Activated CD4-positive, alpha-beta memory T cell treated with anti-CD3 and anti-CD28 coated beads for 36 hours (primary cell): ENCODE measurements at places on chromosomes 13 and 19. TPM values are rescaled to one million over a fixed set of nuclear protein-coding genes. Genes with fewer than 3 reads are reported as not detected.

CLIP3 gene
- 0.12 TPM for total RNA-seq

KANK2 gene
- 2.0 TPM for total RNA-seq

FOXO1 gene
- total RNA-seq = 34.5 TPM

PMIS2 gene
- total RNA-seq = not detected

B3GNT3 gene
- total RNA-seq = 0.34 TPM

C19orf81 gene
- total RNA-seq = 0.69 TPM

SYT3 gene
- not detected for total RNA-seq

ACP4 gene
- total RNA-seq = not detected

NEK5 gene
- total RNA-seq = not detected

ZIC5 gene
- total RNA-seq = not detected

CYP2B6 gene
- total RNA-seq = not detected

BRD4 gene
- total RNA-seq = 103 TPM

LILRB3 gene
- total RNA-seq = 0.68 TPM

TEKTIP1 gene
- total RNA-seq = 1.1 TPM

ZNF100 gene
- total RNA-seq = 23.6 TPM

PSG11 gene
- total RNA-seq = not detected

CACNG6 gene
- not detected for total RNA-seq

DNA sequence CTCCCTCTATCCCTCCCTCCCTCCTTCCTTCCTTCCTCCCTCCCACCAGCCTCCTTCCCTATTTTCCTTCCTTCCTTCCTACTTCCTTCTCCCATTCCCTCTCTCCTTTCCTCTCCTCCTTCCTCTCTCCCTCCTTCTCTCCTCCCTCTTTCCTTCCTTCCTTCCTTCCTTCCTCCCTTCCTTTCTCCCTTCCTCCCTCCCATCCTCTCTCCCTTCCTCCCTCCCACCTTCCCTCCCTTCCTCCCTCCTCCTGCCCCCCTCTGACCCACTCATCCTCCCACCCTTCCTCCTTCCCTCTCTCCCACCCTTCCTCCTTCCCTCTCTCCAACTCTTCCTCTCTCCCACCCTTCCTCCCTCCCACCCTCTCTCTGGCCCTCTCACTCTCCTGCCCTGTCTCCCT, 132.1 kb downstream of the ZNF536 start:
- no peak for DNase-seq

DNA sequence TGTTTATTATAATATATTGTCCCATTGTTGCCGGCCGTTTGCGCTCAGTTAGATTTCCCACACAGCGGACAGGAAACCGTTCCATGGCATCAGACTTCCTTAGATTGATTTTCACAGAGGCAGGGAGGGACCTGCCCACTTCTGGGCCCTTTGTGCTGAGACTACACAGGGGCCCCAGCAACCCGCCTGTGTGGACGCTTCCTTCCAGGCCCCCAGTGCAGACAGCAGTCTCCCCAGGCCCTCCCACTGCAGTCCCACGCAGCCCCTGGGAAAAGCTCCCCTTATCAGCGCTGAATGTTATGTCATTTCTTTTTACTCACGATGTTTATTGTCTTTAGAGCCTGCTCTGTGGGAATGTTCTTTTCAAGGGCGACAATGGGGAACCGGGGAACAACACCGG, 351.7 kb upstream of the ARGLU1 start:
- DNase-seq = no peak

DNA sequence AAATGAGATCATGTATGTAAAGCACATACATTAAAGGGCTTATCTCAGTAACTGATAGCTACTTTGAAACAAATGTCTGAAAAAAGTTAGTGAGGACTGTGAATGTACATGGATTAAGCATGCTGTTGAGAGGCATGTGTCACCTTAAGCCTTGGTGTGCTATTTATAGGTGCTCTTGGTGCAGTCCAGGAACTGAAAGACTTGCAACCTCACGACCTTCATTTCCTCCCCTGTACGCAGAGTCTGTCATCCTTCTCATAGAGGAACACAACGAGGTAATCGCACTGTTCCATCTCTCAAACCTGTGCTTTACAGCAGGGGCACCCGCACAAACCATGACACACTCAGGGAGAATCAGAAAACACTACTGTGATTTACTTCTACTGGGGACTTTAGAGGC, 65.6 kb downstream of the UFM1 start:
- peak; percentile 22 for DNase-seq

- no peak for DNase-seq
These were observed 197.2 kb downstream of the RAP2A start for GRCh38 chr13:97631158-97631557.

GRCh38 chr19:16244091-16244490, 46.4 kb downstream of the AP1M1 start:
- DNase-seq = no peak

- DNase-seq = no peak
These were observed 1471.4 kb upstream of the PCDH20 start for GRCh38 chr13:62887046-62887445.

- peak; percentile 82 for DNase-seq
These were observed at the start of gene ZNF578 for GRCh38 chr19:52453324-52454094. ZNF578 (plus strand) TSS chr19:52453553; CDS start chr19:52501846, 48,293 bp downstream.

DNA sequence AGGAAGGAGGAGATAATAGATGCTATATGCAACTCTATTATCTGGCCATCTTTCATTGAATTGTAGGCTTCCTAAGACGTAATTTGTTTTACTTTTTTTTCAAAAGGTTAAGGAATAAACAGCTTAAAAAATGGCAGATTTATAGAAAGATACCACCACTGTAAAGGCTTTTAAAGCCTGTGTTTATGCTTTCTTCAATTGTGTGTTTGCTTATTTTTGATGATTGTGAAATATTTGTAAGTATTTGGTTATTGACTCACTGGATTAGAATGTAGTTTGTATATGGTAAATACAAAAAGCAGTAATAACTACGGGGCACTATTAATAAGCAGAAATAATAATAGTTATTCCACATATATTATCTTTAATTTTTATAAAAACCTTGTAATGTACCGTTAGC, 437.9 kb downstream of the KLF5 start:
- no peak for DNase-seq

GRCh38 chr19:29587518-29587986, 18.5 kb upstream of the POP4 start:
- DNase-seq = peak; percentile 86

- peak; percentile 54 for DNase-seq
These were observed at the start of gene CADM4 for GRCh38 chr19:43639519-43640423. CADM4 (minus strand) TSS chr19:43639850; CDS start chr19:43639790, 60 bp downstream.

DNA sequence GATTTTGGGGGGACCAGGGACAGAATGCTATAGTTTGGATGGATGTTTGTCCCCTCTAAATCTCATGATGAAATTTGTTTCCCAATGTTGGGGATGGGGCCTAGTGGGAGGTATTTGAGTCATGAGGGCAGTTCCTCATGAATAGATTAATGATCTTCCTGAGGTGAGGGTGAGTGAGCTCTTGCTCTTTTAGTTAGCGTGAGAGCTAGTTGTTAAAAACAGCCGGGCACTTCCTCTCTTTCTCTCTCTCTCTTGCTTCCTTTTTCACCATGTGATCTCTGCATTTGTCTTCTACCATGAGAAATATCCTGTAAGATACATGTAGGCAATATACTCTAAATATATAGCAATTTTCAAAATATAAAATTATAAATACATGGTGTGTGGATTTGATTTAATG, 290.8 kb upstream of the PCDH9 start:
- DNase-seq = no peak

GRCh38 chr13:25529425-25529824, 157.7 kb downstream of the ATP8A2 start:
- no peak for DNase-seq

- no peak for DNase-seq
These were observed 7.4 kb downstream of the SOX1 start for GRCh38 chr13:112074139-112074865.

DNA sequence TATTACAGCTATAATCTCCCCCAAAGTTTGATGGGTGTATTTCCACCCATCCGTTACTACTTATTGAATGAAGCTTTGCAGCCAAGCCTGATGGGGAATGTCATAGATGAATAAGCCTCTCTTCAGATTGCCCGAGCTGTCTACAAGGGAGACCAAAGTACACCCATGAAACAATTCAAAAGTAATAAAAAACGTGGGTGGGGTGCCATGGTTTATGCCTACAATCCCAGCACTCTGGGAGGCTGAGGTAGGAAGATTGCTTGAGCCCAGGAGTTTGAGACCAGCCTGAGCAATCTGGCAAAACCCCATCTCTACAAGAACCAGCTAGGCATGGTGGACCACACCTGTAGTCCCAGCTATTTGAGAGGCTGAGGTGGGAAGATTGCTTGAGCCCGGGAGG, 419.2 kb downstream of the FGF9 start:
- DNase-seq = no peak

GRCh38 chr13:83601539-83601938, 280.7 kb downstream of the SLITRK1 start:
- DNase-seq = no peak

GRCh38 chr19:45601524-45602374, at the start of gene GPR4:
GPR4 (minus strand) TSS chr19:45602212; CDS start chr19:45591866, 10,346 bp downstream.
- DNase-seq = no peak

DNA sequence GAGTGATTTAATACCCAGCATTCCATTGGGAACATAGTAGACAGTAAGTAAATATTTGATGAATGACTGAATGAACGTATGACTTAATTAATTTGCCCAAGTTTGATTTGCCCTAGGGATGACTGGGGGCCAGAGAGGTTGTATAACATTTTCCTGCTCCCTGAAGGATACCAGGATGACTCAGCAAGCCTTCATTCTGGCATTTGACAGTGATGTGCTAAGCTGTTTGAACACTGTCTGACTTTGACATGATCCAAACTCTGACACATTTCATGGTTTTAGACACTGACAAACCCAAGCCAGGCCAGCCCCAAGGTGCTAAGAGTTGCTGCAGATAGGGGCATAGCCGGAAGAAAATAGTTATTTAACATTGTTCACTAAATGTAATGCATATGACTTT, 53.4 kb upstream of the KLF12 start:
- no peak for DNase-seq

DNA sequence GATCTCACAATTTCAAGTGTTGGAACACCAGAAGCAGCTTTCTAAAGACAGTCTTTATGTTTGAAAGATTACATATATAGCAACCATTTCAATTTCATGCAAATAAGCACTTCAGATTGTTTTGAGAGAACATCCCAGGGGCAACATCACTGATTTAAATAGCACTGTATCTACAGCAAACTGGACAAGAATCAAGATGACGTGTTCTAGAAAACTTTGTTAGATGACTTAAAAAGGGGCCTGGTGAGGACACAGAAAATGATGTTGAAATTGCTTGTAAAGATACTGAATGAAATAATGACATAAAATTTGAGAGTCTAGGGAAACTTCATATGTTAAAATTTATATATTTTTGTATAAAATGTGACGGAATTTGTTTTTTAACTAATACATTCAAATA, 277.1 kb downstream of the KLF12 start:
- DNase-seq = no peak

DNA sequence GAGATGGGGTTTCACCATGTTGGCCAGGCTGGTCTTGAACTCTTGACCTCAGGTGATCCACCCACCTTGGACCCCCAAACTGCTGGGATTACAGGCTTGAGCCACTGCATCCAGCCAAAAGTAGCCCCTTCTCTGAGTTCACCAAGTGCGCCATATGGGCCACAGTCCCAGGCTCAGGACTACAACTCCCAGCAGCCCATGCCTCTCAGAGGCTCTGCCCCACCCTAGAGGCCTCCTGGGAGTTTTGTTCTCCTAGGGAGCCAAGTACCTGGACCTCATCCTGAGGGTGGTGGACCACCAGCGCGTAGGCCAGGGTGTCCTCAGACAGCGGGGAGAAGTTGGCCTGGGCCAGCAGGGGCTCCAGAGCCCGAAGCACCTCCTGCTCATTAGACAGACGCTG, 18.8 kb downstream of the TMEM143 start:
- no peak for DNase-seq

DNA sequence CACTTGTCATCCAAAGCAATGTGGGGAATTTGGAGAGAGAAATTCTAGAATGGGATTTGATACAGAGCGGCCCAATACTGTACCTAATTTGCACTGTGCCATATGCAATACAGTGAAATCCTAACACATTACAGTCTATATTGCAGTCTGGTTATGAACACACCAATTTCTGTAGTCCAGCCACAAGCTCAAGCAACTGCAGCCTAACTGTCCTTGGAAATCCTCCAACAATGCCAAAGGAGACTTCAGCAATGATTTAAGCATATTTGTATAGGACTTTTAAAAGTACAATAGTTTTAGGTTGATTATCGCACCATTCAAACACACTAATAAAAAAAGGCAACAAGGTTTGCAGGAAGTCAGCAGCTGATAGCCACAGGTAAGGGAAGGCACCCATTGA, 17.3 kb downstream of the DIAPH3 start:
- DNase-seq = no peak

- no peak for DNase-seq
These were observed 1.4 kb upstream of the GIPC1 start for GRCh38 chr19:14497228-14497921.

DNA sequence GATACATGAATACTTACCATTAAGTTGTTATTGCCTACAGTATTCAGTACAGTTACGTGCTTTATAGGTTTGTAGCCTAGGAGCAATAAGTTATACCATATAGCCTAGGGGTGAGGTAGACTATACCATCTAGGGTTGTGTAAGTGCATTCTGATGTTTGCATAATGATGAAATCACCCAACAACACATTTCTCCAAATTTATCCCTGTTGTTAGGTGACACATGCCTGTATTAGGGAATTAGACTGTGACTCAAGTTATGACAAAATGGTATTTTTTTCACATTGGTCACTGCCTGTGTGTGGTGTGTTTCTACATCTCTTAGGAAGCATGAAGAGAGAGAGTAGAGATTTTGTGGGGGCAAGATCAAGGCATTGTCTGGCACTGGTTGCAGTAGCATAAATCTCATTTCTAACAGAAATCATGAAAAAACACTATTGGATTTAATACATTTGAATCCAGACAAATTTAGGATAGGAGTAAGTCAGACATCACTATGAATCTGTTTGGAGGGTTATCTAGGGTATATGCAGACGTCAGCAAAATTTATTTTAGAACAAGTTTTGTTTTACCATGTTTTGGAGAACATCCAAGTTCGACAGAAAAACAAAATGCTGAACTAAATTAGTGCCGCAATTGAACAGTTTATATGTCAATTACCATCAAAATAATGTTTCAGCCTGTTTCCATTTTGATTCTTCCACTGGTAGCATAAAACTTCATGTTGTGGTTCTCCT, 332.1 kb downstream of the LMO7 start:
- DNase-seq = no peak

DNA sequence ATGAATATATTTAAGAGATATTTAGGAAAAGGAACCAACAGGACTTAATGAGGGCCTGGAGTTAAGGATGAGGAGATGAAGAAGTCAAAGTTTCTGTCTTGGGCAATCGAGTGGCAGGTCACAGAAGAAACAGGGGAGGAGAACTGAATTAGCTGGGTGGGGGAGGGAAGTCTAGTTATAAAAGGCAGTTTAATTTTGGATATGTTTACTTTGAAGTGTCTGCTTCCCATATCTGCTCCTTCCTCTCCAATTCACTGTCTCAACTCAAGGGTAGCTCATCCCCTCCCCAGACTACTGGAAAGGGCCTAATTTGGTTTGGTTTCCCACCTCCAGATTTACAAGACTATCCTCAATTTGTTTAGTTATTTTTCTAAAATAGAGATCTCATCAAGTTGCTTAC, 195.9 kb downstream of the VWA8 start:
- no peak for DNase-seq
